ENCODE measurements at places on chromosomes 6 and 20.

DNA sequence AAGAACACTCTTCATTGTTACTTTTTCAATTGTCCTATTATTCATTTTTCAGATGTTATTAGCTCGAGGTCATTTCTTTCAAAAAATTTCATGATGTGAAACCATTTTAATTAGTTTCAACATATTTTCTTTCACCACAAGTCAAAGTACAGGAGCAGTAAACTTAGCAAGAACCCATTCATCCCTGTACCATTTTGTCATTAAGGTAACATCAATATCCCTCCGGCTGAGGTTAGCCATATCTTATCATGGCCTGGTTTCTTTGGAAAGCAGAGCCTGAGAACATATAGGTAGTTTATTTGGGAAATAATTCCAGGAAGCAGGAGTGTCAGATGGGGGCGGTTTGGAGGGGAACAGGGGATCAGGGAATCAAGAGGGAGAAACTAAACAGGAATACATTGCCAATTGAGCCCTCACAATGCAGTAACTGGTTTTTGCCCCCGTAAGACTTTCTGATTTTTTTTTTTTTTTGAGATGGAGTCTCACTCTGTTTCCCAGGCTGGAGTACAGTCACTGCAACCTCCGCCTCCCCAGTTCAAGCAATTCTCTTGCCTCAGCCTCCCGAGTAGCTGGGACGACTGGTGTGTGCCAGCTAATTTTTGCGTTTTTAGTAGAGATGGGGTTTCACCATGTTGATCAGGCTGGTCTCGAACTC is 83.7 kb downstream of the MKKS start:
- no peak for DNase-seq

DNA sequence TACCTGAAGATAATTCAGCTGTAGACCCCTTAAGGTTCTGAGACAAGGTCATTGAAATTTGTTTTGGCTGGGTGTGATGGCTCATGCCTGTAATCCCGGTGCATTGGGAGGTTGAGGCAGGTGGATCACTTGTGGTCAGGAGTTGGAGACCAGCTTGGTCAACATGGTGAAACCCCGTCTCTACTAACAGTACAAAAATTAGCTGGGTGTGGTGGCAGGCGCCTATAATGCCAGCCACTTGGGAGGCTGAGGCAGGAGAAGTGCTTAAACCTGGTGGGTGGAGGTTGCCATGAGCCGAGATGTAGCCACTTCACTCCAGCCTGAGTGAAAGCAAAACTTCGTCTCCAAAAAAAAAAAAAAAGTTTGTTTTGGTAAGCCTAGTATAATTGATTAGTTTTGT is 11.0 kb downstream of the SRSF3 start:
- DNase-seq, result no peak

- DNase-seq, result peak; percentile 54
Observed at GRCh38 chr20:51563486-51564332, 21.2 kb upstream of the NFATC2 start.

DNA sequence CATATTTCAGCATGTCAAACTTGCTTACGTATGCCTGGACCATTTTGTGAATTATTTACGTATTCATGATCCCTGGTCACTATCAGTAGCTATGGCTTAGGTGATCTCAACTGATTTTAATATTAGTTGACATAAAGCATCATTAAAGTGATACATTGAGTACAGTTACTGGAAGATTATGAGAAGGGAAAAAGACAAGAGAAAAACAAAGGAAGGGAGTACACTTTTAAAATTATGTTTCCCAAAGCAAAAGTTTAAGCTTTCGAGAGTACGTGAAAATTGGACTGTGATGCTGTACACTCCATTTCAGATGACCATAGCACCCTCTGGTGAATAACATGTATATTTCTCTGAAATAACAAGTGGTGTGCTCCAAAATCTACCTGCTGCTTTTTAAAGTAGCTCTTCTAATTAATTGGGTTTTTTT is 215.0 kb upstream of the HSF2 start:
- peak; percentile 4 for DNase-seq

DNA sequence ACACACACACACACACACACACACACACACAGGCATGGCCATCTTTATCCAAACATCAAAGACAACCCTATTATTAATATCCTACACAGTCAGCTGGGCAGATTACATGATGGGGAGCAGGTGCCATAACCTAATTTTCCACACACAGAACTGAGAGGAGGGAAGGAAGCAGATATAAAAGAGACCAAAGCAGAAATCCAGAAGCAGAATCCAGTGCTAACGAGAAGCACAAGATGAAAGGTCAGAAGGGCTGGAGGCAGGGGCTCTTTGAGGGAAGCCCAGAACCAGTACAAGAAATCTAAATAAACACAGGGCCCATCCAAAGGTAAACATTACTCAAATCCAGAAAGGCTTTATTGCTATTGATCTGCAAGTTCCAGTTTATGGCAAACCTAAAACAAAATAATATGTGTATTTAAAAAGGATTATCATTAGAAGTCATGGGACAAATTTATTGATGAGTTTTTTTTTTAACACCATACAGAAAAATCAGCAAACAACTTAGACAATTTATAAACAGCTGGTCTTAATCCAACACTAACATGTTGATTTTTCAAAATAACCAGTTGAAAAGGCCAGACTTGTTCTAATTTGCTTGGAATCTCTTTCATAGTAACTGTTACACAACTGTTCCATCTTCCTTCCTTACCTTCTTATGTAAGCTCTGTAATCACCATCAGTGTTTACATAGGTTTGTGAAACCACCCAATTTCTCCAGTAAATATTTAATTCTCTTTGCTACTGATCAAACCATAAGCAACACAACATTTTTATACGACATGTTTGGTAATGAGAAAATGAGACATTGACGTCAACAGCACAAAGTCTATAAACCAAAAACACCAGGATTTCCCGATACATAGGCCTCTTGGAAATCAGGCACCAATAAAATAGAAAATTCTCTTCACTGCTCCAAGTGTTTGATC is 34.2 kb downstream of the SLC23A2 start:
- no peak for DNase-seq

DNA sequence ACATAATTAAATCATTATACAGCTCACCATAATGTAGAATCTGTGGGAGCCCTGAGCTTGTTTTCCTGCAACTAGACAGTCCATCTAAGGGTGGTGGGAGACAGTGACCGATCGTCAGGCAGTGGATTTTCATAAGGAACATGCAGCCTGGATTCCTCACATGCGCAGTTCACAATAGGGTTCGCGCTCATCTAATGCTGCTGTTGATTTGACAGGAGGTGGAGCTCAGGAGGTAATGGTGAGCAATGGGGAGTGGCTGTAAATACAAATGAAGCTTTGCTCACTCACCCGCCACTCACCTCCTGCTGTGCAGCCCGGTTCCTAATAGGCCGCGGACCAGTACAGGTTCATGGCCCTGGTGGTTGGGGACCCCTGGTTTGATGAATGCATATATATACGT is 141.5 kb downstream of the TBC1D7 start:
- no peak for DNase-seq

GRCh38 chr6:136037242-136037875 is 185.9 kb downstream of the PDE7B start:
- peak; percentile 12 for DNase-seq

DNA sequence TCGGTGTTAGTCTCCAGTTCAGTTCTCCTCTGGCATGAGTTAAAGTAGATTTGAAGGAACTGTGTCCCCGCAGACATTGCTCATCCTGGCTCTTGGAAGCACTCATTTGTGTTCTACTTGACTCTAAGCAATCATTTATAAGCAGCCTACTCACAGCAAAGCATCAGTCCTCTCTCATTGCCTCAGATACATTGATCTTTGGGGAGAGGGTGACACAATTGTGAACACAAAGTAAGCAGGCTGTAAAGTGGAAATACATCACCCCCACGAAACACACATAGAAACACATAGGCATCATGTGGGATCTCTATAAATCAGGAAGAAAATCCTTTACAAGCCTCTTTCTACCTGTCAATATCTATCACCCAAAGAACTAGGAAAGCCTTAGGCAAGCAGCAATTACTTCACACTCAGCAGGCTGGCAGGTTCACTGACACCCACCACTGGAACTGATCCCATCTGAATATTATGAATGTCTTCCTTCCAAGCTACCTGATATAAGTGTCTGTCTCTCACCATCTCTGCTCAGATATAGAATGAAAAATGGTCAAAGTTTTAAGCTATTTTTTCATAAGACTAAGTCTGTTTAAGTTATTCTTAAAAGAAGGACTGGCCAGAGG is 675.8 kb downstream of the HACE1 start:
- no peak for DNase-seq

DNA sequence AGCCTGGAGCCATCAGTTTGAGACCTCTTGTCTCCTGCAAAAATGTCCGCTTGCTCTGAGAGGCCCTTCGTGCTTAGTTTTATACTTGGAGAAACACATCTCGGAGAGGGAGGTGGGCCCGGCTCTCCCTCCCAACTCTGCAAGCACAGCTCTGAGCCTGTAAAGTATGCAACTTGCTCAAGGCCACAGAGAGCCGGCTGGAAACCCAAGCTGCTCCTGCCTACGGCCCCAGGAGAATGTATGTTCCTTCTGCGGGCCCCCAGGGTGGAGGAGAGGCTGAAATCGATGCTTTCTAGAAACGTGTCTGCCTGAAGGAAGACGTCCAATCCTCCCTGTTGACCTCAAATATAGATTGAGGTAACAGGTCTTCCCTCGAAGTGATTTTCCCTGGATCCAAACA is 205.4 kb downstream of the PREX1 start:
- no peak for DNase-seq

- peak; percentile 39 for DNase-seq
Observed at GRCh38 chr6:23414051-23414445, 712.0 kb upstream of the NRSN1 start.

DNA sequence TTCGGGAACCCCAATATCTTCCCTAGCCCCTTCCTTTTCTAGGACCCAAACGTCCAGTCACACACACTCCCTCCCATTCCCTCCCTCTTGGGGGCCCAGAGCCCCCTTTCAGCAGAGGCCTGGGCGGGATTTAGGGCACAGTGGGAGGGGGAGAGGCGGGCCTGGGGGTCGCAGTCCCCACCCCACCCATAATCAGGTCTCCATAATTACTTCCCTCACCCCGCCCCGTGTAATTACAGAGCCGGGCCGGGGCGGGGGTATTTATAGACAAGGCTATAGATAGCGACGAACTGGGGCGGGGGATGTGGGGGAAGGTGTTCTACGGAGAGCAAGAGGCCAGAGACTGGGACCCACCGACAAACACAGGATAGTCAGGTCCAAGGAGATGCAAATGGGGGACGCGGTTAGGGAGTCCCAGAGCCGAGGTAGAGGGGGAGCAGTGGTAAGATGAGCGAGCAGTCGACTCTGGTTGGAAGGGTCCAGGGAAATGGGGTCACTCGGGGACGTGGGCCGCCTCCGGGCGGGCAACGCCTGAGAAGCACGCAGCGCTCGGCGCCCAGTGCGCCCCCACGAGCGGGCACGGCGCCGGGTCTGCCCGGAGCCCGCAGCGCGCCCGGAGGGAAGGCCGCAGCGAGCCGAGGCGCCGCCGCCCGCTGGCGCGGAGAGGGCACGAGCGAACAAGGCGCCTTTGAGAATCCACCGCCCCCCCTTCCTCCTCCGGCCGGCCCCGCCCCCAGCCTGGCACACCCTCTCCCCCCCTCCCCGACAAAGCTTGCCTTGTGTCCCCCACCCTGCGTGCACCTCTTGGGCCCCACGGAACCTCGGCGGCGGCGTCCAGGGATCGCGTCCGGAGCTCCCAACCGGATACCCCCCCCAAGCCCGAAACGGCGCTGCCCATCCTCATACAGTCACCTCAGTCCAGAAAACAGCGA is 670 bp upstream of the COL11A2 start:
- DNase-seq, result no peak

GRCh38 chr20:45892828-45893500 is 1.8 kb downstream of the CTSA start:
- no peak for DNase-seq

- no peak for DNase-seq
Observed at GRCh38 chr6:157868835-157869234, 45.8 kb downstream of the SNX9 start.

GRCh38 chr20:371755-372542 is 8.6 kb upstream of the TRIB3 start:
- peak; percentile 50 for DNase-seq

DNA sequence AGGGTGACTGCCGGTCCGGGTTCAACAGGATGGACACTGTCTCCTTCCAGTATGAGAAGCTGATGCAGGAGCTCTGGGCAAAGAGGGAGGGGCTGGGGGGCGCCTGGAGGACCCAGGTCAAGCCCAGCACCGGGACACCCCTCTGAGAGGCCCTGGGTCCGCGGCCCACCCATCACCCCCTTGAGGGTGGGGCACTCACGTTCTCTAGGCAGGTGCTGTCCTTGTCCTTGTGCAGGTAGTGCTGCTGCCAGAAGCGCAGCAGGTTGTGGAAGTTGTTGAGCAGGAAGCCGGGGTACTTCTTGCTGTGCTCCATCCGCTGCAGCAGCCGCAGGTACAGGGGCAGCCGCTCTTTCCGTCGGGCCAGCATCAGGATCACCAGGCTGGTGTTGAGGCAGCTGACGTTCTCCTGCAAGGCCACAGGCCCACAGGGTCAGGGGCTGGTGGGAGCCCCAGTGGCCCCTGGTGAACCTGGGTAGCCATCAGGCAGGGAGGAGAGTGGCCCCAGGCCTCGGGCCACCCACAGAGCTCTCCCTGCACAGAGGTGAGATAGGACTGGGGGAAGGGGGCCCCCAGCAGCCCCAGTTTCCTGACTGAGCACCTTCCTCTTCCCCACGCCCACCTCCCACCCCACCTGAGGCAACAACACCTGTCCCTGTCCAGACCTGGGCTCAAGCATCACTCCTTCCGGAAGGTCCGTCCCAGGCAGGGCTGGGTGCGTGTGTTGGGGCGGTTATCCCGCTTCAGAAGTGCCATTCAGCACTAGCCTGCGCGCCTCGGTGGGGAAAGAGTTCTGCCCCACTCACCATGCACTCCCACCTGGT is 47.8 kb downstream of the MYH7B start:
- no peak for DNase-seq

DNA sequence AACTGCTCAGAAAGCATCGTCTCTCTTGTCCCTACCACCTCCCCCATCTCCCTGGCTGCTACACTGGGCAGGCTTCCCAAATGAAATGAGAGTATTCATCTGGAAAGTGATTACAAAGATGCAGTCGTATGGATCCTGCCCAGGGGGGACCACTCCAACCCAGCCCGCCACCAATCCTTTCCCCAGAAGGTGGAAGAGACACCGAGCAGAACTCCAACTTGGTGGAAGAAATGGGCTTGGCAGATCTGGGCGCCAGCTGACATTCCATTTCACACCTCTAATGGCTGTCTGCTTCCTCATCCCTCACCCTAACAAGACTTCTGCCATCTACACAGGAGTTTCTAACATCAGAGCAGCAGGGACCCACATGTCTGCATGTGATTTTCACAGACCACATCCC is 12.7 kb downstream of the PKHD1 start:
- DNase-seq, result no peak

DNA sequence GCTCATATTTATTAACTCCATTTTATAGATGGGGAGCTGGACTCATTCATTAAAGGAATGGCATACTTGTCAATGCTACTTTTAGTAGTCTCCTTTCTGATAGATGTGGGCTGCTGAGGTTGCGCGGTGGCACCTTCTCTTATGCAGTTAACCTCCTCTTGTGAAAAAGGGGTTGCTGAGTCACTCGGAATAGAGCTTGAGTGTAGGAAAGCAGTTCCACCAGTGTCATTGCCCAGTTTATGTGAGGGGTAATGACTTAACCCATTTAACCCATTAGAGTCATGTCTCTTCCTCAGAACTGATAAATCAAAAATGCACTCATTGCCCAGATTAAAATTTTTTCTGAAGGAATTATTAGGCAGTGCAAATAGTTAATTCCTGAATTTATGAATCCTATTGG is 6.3 kb downstream of the MAPK14 start:
- peak; percentile 16 for DNase-seq

- DNase-seq, result peak; percentile 96
Observed at GRCh38 chr6:22880686-22881433, 311.5 kb downstream of the HDGFL1 start.
